A549 treated with GW870086 at 1 μM for 4 hours (cell line): ENCODE measurements at places on chromosomes 3 and 15. TPM values are rescaled to one million over a fixed set of nuclear protein-coding genes. Genes with fewer than 3 reads are reported as not detected.

PSTPIP1 gene
- not detected in 5 replicates for total RNA-seq

ISLR2 gene
- total RNA-seq = 0.07 to 0.28 TPM (median 0.26 TPM) in 5 replicates

KPNA1 gene
- 51.9 to 72.9 TPM (median 66.4 TPM) in 5 replicates for total RNA-seq

CHDH gene
- 1.7 to 3.3 TPM (median 2.0 TPM) in 5 replicates for total RNA-seq

SLC9A9 gene
- 0.22 to 0.42 TPM (median 0.36 TPM) in 3 of 5 replicates, not detected in the others for total RNA-seq

ZNF148 gene
- 6.8 to 10.8 TPM (median 9.1 TPM) in 5 replicates for total RNA-seq

CASR gene
- total RNA-seq = not detected in 5 replicates

IL17RE gene
- 1.1 to 2.4 TPM (median 2.2 TPM) in 5 replicates for total RNA-seq

PRRT3 gene
- total RNA-seq = 1.1 to 1.8 TPM (median 1.7 TPM) in 5 replicates

RSL24D1 gene
- 91.4 to 104 TPM (median 101 TPM) in 5 replicates for total RNA-seq

UROC1 gene
- not detected in 5 replicates for total RNA-seq

TASOR gene
- 15.0 to 21.4 TPM (median 20.7 TPM) in 5 replicates for total RNA-seq

FRMD5 gene
- total RNA-seq = 2.2 to 3.5 TPM (median 2.9 TPM) in 5 replicates

C3orf49 gene
- not detected in 5 replicates for total RNA-seq

VEPH1 gene
- 0.31 to 1.0 TPM (median 0.61 TPM) in 5 replicates for total RNA-seq
